ENCODE measurements at places on chromosomes 5 and 9.
A peak's percentile ranks its signal among the peaks of the same experiment; 100 is the strongest.

GRCh38 chr5:104800440-104801048 lies 1238.0 kb upstream of the NUDT12 start:
- ATAC-seq: no peak

- ATAC-seq: peak; percentile 13
Observed at GRCh38 chr9:32010322-32010721, 374.1 kb upstream of the ACO1 start.

GRCh38 chr5:141646026-141646425 lies 5.2 kb downstream of the FCHSD1 start:
- no peak for ATAC-seq

DNA sequence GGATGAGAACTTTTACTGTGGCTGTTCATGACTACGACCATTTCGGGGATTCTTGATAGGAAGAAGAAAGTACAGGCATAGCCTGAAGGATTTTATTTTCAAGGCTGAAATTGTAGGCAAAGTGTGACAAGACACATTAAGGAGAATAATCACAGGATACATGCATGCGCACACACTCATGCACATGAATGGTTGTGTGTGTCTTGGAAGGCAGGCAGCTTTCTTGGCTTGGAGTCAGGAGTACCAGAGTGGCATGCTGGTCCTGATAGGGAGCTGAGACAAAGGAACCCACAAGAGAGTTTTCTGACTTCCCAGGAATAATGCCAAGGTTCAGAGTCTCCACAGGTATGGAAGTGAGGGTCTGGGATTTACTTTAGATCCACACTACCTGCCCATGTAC lies 22.2 kb downstream of the PLK2 start:
- no peak for ATAC-seq

DNA sequence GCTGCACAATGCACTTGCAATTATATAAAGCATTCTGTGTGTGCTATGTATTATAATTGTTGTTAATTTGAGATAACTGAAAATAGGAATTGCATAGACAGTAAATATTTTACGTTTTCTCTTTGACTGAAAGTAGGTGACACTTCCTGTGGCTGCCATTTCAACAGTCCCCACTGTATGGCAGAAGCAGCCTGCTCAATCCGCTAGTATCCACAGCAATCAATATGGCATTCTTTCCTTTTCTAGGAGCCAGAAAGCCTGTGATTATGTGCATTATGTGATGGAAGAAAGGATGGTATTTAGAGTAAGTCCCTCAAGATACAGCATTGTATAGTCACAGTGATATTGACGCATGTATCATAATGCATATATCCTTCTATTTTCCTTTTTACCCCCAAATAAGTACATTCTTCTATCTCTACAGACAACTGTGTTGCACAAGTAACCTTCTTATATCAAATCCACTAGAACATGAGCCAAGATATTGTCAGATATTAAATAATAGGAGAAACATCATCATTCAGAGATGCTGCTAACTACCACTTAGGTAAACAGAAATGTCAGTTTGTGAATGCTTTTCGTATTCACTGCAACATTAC lies 59.7 kb downstream of the CARTPT start:
- ATAC-seq: no peak

DNA sequence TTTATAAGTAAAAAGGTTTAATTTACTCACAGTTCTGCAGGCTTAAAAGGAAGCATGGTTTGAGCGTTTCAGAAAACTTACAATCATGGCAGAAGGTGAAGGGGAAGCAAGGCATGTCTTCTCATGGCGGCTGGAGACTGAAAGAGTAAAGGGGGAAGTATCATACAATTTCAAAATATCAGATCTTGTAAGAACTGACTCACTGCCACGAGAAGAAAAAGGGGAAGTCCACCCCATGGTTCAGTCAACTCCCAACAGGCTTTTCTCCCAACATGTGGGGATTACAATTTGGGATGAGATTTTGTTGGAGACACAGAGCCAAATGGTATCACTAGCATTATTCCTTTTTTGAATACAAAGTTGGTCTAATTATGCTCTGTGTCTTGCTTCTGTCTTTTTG lies 627.9 kb upstream of the ST8SIA4 start:
- ATAC-seq: no peak

GRCh38 chr9:132901858-132902831 lies 23.4 kb downstream of the SPACA9 start:
- ATAC-seq: peak; percentile 89

DNA sequence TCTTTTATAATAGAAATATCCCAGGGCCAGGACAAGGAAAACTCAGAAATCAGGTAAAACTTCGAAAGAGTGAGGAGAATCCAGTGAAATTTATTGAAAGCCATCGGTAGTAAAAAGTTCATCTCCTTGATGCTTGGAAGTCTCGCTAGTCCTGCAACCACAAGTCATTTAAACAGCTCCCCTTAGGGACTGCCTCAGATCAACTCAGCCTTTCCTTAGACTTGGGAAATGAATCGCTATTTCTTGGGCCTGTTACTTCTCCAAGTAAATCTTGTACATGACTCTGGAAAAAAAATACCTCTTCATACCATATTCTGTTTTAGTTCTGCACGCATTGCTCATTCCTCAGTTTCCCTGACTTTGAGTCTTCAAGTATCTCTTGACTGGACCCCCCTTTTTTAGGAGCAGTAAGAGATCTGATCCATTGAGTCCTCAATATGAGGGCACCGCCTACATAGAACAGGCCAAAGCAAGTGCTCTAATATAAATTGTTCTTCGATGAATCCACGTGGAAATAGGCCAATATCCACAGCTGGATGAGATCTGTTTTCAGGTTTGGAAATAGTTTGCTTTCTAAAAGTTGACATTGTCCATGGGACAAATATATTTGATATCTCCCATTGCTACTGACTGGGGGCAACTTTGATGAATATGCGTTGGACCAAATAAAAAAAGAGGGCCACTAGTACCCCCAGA lies 114.2 kb downstream of the PRDM6 start:
- ATAC-seq: peak; percentile 71

GRCh38 chr5:36395260-36395659 lies 93.6 kb upstream of the RANBP3L start:
- no peak for ATAC-seq

DNA sequence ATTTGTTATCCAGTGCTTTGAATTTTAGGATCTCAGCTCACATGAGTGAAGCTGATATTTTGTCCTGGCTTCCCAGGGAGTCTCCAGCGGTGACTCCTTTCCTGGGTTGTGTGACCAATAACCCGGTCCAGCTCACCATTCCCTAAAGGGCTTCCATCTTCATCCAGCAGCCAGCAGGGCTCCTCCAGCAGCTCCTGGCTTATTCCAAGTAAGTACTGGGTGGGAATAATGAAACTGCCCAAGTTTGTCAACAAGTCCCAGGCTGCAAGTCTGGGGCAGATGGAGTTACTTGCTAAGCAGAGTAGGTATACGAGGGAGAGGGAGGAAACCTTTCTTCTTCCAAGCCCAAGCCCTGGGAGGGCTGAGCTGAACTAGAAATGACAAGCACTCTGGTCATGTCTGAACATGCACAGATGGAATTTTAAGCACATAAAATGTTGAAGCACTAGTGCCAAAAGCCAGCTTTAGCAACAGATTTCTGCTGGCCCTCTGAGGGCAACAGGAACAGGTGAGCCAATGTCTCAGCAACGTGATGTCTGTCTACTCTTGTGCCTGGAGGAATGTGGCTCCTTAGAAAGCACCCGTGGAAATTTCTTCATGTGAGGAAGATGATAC lies 153.7 kb upstream of the DAPK1 start:
- ATAC-seq: no peak

DNA sequence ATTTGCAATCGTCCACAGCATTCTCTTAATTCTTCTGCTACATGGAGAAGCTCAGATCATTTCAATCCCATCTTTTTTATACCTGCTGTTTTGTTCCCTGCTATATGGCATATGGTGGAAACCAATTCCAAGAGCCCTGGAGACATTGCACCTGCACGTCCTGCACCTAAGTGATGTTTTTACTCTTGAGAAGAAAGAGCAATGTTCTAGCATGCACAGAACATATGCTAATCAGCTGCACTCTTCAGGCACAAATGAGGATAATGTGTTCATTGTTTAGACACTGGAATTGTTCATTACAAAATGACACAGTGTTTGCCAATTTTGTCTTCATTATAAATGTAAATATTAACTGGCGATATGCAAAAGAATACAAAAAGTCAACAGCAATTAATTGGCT lies 935.8 kb downstream of the TLE4 start:
- no peak for ATAC-seq

DNA sequence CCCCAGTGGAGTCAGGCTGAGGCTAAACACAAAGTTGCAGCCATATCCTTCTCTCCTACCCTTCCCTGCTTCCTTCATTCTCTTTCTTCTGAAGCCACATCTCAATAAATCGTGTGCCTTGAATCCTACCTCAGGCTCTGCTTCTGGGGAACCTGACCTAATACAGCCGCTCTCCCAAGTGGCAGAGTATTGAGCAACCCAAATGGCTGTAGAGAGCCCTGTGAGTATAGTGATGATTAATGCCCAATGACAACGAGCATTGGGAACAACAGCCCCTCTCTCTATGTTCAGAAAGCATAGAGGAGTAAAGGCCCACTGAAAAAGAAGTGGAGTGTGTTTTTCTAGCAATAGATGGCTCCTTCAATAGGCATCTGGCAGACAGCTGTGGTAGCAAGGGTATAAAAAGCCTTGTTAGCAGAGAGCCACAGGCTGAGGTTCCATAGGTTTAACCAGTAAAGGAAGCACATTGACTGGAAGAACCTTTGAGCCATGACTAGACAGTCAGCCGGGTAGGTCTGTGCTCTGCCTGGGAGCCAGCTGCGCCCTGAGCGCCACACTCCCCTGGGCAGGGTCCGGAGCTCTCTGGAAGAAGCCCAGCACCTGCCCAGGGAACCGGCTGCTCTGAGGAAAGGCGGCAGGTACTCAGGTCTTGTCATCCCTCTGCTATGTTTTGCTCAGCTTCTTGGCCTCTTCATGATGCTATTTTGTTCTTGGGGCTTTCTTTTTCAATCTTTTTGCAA lies 22.6 kb upstream of the HSPA9 start:
- ATAC-seq: no peak

DNA sequence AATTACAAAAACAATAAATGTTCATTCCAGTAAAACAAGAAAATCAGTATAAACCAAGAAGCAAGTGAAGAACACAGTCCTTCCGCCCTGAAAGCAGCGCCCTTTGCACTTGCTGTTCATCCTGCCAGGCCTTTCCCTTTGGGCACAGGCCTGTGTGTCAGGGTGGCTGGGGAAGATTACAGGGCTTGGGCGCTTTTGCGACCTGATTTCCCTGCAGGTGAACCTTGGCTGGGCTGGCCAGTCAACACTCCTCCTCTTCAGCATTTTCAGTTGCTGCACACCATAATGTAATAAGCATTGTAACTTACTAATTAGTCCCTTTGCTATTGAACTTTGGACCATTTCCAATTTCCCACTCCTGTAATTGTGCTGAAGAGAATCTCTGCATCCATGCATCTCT lies 38.6 kb upstream of the TDRD7 start:
- ATAC-seq: no peak

GRCh38 chr9:113446323-113446740 lies 17.2 kb upstream of the RGS3 start:
- ATAC-seq: no peak

DNA sequence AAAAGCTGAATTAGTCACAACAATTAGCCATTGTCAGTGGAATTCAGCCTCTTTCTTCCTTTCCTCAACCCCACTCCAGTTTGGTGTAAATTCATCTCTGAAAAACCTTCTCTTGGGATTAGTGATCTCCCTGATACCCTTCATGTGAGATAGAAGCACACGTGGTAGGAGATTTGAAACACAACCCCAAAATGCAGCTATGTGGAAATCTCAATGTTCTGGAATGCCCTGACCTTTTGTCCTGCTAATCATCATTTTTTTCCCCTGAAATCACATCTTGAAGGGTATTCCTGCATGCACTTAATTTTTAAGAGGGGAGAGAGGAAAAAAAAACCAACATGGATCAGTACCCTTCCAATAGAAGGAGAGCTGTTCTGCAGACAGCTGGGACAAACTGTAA lies 612.6 kb downstream of the EBF1 start:
- ATAC-seq: peak; percentile 64

- ATAC-seq: peak; percentile 35
Observed at GRCh38 chr9:91843623-91844148, 106.3 kb downstream of the ROR2 start.

DNA sequence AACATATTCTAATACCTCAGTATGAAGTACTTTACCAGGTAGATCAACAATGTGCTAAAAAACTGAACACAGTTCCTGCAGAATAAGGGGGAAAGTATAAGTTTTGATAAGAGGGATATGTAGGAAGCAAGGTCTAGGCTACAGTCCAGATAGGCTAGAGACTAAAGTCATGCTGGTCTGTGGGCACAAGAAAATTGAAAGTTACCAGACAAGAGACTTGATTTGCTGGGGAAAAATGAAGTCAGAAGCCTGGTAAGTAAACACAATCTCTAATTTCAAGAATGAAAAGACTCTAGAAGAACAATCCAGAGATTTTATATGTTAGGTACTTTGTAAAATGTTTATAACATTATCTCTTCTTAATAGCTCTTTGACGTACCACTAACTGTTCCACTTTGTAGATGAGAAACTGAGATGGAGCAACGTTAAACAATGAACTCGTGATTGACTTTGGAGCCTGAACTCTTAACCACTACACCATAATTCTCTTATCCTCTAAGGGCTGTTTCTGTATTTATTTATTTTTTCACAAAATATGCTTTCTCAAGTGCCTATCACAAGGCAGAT lies 19.5 kb downstream of the ADAMTS6 start:
- no peak for ATAC-seq

DNA sequence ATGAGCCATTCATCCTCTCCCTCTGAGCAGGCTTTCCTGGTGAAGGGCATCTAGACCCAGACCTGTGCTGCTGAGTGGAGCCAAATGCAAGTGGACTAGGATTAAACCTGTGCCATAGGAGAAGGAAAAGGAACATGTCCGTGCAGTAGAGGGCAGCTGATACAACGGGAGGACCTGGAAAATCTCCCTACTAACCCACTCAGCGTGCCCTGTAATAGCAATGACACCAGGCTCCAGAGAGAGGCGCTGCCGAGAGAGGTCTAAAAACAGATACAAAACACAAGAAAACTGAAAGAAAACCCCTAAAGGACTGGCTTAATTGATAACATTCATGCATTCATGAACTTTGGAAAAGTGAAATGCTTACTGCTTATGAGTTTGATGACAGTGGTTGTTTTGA lies 60.8 kb downstream of the PFDN1 start:
- ATAC-seq: no peak

GRCh38 chr5:137071526-137071925 lies 427.6 kb downstream of the SPOCK1 start:
- no peak for ATAC-seq

GRCh38 chr5:175842951-175843793 lies 28.2 kb upstream of the CPLX2 start:
- ATAC-seq: no peak

GRCh38 chr5:38463634-38464521 lies 92.6 kb downstream of the LIFR start:
- peak; percentile 2 for ATAC-seq

DNA sequence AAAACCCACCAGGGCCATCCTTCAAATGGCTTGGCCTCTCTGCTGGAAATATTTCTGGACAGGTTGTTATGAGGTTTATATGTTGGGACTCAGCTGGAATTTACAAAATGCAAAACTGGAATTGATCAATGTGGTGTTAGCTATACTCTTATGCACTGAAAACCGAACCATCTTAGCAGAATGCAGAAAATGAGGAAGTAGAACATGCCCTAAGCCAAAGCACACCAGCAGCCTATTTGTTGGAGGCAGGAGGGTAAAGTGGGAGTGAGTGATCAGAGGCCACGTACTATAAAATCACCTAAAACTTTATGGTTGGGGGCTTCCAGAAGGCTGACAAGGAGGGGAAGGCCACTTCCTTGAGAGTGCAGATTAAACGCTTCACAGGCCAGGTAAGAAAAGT lies 63.6 kb upstream of the C5orf63 start:
- ATAC-seq: no peak

Data from gastroesophageal sphincter (tissue), 4 donors.